MG63 (cell line): ENCODE measurements at places on chromosomes 7 and 10. TPM values are rescaled to one million over a fixed set of nuclear protein-coding genes. Genes with fewer than 3 reads are reported as not detected.
A peak's percentile ranks its signal among the peaks of the same experiment; 100 is the strongest.

DNA sequence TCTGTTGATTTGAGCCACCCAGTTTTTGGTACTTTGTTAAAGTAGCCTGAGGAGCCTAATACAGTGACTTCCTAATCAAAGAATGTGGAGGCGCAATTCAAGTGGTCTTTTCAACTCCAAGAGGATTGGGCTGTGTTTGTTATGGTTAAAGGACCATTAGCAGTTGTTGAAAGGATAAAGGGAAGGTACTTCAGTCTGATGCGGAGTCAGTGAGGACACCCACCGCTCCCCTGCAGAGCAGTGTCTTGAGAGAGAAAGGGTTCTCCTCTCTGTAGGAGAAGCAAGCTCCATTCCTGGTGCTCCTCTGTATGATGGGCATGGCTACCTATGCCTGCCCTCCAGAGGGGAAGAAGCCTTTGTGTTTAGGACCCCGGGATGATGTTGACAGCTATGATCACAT lies 590.6 kb upstream of the C7orf33 start:
- no peak for DNase-seq

- DNase-seq = peak; percentile 71
Measured at GRCh38 chr10:79904671-79905321, 44.1 kb downstream of the SFTPD start.

OR2A12 gene
- total RNA-seq = not detected in 2 replicates

CLRN3 gene
- total RNA-seq = not detected in 2 replicates

DNA sequence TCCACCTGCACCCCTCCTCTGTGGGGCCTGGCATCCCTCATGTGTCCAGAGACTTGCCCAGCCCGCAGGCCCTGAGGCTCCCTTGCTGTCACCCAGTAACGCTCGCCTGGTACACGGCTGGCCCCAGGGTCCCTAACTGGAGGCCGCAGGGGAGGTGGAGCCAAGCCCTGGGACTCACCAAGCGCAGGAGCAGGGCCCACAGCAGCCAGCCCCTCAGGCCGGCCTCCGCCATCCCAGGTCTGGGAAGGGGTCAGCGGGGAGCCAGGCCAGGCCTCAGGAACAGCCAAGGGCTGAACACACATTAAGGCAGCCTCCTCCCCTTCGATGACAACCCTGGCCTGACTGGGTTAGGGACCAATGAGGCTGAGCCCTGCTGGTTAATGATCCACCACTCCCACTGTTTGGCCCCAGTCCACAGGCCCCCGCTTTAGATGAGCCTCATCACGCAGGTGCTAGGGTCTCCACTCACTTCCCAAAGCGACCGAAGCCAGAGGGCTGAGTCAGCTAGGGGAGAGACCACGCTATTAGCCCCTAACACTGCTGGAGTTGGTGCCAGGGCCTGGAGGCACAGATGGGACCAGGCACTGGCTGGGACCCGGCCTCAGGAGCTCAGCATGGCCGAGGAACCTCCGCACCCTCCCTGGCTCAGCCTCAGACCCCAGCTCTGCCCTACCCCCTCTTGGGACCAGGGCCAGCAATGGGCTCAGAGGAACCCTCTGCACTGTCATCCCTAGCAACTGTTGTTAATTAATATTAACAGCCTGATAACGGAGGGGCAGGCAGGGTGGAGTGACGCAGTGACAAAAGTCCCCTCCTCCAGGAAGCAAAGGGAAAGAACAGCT lies at the start of gene NPC1L1:
NPC1L1 (minus strand) TSS at position 303 of the 842 bp plus-strand sequence; CDS start at position 232, 71 bp downstream.
- DNase-seq = no peak
